Coronary artery (tissue), 2 donors: ENCODE measurements at places on chromosomes 2 and 18.

GRCh38 chr18:58527285-58527951 lies 101.5 kb downstream of the ALPK2 start:
- DNase-seq = no peak

DNA sequence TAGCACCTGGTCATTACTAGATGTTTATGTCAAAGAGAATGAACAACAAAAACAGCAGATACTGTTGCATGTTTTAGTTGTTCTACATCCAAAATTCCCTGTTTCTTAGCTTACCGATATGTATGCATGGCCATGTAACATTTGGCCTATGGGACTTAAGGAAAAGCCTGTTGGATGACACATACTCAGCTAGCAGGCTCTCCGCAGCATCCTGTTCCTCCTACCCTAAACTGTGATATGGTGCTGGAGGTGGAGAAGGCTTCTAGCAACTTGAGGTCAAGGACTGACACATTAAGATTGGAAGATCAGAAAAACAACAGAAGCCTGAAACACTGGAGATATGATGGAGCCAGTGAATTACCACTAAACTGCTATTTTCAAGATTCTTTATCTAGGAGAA lies 537.8 kb downstream of the LRRTM4 start:
- DNase-seq = no peak

DNA sequence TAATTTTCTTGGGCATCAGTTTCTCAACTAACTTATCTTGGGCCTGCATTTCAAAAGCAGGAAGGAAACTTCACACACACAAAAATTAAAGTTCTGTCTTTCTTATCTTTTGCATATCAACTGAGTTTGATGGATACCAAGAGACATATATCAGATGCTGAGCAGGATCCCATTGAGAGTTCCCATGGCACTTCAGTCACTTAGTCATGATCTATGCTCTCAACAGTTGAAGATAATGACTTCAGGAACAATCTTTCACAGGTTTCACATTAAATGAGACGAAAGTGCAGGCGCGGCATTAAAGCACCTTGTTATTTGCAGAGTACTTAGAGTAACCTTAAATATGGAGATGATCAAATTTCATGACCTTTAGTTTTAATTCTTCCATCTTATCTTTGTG lies 2139.8 kb upstream of the CELF4 start:
- no peak for DNase-seq

GRCh38 chr2:88281302-88282217 lies 111.4 kb downstream of the THNSL2 start:
- no peak for DNase-seq

DNA sequence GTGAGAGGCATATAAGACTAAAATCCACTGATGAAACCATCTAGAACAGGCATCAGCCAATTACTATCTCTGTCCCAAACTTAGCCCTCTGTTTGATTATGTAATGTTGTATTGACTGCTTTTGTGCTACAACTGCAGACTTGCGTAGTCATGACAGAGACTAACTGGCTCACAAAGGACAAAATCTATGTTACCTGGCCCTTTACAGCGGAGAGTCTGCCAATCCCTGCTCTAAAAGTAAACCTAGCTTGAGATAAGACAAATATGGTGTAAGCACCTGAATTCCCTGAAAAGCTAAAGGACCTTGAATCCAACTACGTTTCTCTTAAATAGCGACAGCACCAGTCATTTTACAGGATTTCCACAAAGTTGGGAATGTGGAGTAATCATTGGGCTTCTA lies 102.8 kb upstream of the LRRTM1 start:
- no peak for DNase-seq

DNA sequence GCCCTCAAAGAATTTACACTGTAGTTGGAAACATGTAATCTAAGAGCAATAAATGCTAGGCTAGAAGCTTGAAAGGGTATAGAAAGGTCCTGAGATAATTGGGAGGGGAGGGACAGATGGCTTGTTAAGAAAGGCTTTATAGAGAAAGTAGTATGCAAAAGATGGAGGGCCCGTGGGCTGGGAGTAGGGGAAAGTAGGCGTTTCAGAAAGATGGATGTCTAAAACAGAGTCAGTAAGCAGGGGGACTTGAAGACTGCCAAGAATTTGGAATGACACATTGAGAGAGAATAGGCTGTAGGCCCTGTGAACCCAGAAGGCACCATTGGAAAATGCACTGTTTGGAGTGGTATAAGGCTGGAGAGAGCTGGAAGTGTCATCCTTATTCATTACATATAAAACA lies 822 bp downstream of the PSMG2 start:
- no peak for DNase-seq

DNA sequence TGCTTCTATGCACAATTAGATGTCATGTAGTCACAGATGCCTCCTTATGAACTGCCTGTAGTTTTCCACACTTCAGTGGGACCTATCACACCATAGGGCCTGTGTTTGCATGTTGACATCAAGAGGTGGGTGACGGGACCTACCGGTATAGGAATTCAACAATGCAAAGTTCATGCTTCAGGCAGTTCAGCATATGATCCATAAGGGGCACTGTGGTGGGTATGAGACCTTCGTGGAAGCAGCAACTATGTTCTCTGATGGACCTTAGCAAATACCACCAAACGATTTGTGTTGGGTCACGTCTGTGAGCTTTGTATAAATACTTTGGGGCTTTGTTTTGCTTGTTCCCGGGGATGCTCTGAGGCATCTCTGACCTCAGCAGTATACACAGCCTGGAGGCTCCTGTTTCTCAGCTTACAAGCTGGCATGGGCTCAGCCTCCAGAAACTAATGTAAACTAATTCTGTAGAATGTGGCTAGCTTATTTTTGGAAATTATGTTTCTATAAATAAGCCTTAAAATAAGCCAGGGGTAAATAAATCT lies 111.6 kb downstream of the DTNA start:
- DNase-seq = no peak

GRCh38 chr18:56373601-56374000 lies 264.8 kb downstream of the TXNL1 start:
- no peak for DNase-seq

DNA sequence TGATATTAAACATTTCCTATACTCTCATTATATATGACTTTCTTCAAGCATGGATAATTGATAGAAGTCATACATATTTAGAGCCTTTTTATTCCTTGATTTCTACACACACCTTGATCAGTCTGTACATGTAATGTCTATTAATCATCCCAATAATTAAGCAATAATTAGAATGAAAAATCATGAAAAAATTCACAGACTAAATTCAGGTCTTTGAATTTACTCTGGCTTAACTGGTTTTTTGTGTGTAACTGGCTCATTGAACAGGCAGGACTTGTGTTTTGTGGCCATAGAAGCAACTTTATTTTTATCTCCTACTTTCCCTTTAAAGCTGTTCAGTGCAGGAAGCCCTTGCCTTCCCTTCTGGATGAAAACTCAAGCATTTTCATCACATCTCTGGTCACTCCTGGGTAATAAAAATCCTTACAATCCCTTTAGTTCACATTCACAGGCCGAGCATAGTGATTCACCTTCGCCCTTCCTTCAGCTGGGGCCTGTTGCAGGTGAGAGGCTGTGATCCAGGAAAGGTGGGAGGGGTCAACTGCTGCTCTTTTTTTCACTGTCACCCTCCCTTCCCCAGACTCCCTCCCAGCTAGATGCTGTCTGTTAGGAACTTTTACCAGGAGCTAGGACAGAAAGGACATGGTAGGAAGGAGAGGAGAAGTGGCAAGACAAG lies 58.0 kb upstream of the ITSN2 start:
- DNase-seq = no peak

DNA sequence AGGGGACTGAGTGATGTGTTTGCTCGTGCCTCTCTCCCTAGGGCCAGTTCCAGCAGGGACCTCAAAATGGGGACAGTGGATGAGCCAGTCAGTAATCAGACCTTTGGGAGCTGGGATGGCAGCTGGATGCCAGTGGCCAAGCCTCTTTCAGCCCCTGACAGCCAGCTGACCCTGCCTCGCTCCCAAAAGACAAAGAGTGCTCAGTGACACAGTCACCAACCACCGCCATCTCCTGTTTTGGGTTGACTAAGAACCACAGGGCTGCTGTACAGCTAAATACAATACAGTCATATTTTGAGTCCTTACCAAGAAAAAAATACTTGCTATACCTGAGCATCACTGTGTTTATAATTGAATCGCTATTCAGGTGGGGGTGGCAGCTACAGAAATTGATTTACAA lies 75.7 kb downstream of the POU3F3 start:
- DNase-seq = no peak

DNA sequence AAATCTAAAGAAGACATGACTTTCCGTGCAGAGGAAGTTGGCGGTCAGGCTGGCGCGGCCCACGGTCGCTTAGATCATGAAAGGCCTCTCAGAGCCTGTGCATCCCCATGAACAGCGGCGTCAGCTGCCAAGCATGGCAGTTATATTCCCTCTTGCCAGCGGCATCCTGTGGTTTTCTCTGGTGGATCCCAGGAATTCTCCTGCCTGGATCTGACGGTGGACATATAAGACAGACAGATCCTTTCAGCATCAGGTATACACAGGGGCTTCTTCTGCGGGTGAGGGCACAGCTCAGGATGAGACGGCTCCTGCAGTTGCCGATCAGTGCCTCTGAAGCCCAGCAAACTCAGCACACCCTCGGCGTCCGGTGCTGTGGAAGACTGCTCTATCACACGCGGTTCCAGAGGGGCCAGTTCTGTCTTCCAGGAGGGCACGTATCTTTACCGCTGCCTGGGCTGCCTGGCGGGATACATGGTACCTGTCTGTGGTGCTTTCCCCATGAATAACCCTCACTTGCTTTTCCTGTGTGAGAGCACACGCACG lies 157.8 kb downstream of the LDLRAD4 start:
- peak; percentile 69 for DNase-seq

DNA sequence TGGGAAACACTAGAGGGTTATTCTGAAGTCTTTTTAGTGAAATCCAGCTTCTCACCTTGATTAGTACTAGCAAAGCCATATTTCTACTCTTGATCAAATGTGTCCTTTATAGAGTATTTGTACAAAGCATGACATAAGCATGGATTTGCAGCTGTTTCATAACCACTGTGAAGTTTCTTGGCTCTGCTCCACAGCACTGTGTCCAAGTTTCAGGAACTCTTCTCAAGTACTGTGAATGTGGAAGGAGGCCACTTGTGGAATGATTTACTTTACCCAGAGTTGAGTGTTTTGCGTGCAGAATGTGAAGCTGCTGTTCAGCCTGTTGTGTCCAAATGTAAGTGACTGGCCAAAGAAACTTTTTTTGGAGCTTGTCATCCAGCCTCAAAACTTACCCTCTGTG lies 16.2 kb upstream of the MAPRE2 start:
- DNase-seq = peak; percentile 85

GRCh38 chr2:223081789-223082188 lies 29.8 kb downstream of the KCNE4 start:
- no peak for DNase-seq

GRCh38 chr2:72128843-72129227 lies 18.8 kb downstream of the CYP26B1 start:
- DNase-seq = peak; percentile 52

DNA sequence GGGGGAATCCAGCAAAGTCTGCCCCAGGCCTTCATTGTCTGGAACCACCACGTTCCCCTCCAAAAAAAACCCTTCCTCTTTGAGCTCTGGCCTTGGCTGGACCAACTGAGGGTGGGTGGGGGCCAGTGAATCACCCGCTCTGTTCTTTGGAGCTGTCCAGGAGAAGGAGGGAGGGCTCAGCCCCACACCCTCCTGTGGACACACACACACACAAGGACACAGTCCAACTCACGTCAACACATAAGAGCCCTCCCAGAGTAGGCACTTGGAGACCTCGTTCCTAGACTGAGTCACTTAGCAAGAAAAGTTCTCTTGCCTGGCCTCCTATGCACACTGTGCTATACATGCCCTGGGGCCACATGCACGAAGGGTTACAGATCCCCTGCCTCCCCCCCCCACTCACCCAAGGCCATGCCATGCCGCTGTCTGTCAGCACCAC lies 1.2 kb upstream of the TNS1 start:
- peak; percentile 94 for DNase-seq

DNA sequence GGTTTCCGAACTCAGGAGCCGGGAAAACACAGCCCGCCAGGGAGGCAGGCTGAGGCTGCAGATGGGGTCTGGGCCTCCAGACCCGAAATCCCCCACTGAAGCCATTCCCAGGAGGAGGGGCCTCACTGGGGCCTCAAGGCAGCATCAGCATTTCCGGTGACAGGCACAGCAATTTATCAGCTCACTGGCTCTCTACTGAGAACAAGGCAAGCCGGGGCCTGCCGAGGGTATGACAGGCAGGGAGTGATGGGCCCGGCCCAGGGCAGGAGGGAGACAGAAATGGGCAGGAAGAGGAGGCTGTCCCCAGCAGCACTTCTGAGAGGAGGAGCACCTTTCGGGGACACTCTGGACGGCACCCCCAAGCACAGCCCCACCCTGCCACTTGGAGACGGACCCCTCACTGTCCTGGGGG lies 12.5 kb downstream of the SDC1 start:
- no peak for DNase-seq

GRCh38 chr2:2016651-2017311 lies 272.5 kb upstream of the PXDN start:
- no peak for DNase-seq

- no peak for DNase-seq
Observed at GRCh38 chr2:31008561-31009114, 129.6 kb downstream of the GALNT14 start.

DNA sequence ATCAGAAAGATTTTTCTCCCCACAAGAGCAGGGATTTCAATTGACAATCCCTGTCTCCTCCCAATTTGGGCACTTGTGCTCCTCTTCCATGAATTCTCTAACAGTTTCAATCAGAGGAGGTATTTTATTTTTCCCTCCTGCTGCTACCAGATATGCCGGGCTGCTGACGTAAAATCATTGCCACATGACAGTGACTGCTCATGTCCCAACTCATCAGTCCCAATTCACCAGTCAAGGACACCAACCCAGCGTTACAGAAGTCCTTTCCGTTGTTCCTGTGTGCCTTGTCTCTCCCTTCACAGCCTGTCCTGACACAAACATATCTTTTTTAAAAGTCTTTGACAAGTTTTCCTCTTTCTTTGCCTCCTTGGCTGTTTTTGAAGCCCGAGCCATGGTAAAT lies 540.2 kb downstream of the LRP1B start:
- no peak for DNase-seq

DNA sequence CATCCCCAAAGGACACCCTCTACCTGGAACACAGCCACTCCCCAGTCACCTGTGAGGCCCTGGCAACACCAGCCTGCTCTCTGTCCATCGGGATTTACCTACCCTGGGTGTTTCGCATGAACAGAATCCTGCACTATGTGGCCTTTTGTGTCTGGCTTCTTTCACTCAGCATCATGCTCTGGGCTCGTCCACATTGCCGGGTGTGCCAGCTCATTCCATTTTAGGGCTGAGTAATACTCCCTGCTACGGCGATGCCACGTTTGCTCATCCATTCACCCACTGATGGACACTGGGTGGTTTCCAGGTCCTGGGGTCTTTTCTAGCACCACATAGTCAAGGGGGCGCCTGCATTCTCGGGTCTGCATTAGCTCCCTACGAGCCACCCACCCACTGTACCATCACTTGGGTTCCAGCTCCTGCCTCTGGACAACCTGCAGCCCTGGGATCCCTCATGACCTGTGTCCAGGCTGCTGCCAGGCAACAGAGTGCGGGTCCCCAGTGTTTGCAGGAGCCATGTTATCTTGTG lies 22.0 kb downstream of the KCNF1 start:
- no peak for DNase-seq
